ENCODE measurements at places on chromosomes 6 and 20. TPM values are rescaled to one million over a fixed set of nuclear protein-coding genes. Genes with fewer than 3 reads are reported as not detected.

BCAS4 gene
- 1.0 TPM for total RNA-seq

MOXD1 gene
- 0.07 TPM for total RNA-seq

FNDC11 gene
- 0.40 TPM for total RNA-seq

C20orf204 gene
- 2.1 TPM for total RNA-seq

NEU1 gene
- 43.5 TPM for total RNA-seq

TPBG gene
- 15.4 TPM for total RNA-seq

All from thoracic aorta endothelial cell (primary cell).